Stimulated activated CD4-positive, alpha-beta T cell treated with anti-CD3 and anti-CD28 coated beads, Interleukin-2, amount 100 ng/mL, for 24 hours (primary cell): ENCODE measurements at places on chromosomes 7 and 10.
A peak's percentile ranks its signal among the peaks of the same experiment; 100 is the strongest.

GRCh38 chr7:336810-337566, 47.0 kb downstream of the FOXL3 start:
- DNase-seq, result peak; percentile 14

GRCh38 chr10:122475100-122475499, 13.7 kb downstream of the HTRA1 start:
- no peak for DNase-seq

DNA sequence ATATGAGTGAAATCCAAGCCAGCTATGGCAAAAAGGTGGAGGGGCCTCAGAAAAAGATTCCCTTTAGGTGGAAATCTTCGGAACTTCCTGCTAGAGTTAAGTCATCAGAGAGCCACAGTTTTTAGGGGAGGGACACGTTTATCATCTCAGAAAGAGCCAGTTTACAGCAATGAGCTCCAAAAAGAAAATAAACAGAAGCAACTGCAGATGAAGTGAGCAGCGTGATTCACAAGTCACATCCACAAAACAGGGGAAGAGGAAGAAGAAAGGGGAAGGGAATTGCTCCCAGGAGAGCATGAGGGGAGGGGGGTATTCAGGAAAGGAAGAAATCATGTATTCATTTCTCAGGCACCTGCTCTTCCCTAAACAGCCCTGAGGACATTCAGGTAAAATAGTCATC, 156.2 kb upstream of the FOXK1 start:
- no peak for DNase-seq

DNA sequence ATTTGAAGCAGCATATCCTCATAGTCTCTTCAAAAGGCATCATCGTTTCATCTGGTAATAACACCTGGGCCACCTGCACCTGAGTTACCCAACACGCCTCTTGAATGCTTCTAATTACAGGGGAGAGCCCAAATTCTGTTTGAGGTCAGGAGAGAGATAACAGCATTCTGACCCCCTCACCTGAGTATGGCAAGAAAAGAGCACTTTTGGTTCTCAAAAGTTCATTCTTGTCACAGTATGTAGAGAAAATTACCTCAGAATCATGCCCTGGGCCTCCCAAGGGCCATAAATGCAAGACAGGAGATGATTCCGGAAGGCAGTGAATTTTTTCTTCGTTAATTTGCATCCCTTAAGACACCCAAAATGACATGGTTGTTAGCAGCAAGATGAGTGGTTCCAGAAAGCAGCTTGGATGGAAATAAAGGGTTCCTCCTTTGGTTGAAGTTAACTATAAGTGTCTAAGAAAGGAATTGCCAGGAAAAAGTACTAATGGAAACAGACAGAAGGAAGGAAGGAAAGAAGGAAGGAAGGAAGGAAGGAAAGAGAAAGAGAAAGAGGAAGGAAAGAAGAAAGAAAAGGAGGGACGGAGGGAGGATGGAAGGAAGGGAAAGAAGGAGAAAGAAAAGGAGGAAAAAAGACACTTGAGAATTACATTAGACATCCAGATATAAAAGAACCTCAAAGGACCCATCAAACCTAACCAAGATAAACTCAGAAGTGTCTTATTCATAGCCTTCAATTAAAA, 228.4 kb upstream of the RHOBTB1 start:
- no peak for DNase-seq

DNA sequence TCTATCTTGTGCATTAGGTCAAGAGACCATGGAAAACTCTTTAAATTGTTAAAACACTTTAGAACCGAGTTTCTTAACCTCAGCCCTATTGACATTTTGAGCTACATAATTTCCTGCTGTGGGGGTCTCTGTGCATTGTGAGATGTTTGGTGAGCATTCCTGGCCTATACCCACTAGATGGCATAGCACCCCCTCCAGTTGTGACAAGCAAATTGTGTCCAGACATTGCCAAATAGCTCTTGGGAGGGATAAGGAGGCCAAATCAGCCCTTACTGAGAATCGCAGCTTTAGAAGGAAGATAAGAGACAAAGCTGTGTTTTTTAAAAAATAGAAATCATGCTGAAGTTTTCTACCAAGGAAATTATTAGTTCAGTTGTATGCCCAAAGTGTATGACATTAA, 1158.5 kb upstream of the C7orf33 start:
- no peak for DNase-seq

DNA sequence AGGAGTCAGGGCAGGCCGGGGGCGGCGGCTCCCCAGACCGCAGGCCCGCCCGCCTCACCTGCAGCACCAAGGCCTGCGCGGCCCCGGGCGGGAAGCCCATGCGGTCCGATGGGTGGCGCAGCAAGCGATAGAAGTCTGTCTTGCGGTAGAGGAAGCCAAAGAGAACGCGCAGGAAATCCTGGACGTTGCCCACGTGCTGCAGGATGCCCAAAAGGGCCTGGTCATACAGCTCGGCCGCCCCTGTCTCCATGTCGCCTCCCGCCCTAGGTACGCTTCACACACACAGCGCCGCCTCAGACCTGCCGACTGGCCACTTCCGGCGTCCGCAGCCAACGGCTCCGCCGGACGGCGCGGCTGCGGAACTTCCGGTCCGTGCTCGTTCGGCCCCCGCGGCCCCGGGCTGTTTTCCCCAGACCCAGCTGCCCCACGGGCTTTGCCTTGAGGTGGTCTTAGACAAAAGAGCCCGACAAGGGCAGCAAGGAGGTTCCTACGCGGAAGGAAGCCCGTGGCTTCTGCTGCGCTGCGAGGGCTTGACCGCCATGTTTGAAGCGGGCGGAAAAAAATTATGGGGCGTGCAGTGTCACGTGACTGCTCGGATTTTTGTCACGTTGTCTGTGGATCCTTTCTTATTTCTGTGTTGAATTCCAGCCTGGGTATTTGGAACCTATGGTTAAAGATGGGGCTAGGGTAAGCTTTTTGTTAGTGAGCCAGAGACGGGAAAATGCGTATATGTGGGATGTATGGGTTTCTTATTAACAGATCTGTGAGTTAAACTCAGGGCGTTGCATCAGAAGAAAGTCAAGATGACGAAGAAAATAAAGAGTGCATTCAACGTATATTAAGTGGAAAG, at the start of gene NUDCD3:
TSS of gene NUDCD3 (minus strand) at position 308 of the 850 bp plus-strand sequence. CDS start at position 250, 58 bp downstream.
- peak; percentile 84 for DNase-seq

- no peak for DNase-seq
These were observed 384.1 kb upstream of the STEAP1 start for GRCh38 chr7:89770161-89770560.

- no peak for DNase-seq
These were observed 10.8 kb upstream of the RAMP3 start for GRCh38 chr7:45146531-45147379.

GRCh38 chr10:68666280-68666760, 54.7 kb upstream of the CCAR1 start:
- no peak for DNase-seq

DNA sequence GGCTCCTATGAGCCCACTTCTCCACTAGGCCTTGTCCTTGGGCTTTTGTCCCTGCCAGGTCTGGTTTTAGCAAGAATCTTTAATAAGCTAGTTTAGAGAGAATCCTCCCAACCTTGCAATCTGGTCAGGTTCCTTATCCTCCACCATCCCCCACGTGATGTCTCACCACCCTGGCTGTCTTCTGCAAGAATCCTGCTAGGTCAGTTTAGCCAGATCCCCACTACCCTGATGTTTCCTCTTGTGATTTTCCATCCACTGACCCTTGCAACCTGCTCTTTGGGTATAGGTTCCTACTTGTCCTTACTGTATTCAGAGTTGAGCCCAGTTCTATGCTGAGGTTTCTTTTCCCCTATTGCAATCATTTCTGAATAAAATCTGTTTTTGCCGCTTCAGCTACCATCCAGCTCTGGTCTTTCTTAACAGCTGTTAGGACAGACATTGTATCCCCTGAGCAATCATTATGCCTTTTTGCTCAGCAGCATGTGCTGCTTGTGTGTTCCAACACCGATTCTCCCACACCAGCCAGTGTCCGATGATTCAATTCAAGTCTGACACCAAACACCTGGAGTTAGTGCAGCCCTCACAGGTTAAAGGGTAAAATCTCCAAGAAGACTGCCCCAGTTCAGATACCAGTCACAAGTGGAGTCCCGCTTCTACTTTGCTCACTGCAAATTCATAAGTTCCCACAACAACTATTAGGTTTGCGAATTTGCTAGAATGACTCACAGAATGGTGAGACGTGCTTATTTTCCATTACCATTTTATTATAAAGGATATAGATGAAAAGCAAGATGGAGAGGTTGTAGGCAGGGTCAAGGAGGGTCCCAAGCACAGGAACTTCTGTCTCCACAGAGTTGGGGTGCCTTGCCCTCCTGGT, 62.2 kb upstream of the ADCY1 start:
- no peak for DNase-seq

GRCh38 chr10:21505711-21506278, 19.7 kb downstream of the SKIDA1 start:
- DNase-seq, result no peak

DNA sequence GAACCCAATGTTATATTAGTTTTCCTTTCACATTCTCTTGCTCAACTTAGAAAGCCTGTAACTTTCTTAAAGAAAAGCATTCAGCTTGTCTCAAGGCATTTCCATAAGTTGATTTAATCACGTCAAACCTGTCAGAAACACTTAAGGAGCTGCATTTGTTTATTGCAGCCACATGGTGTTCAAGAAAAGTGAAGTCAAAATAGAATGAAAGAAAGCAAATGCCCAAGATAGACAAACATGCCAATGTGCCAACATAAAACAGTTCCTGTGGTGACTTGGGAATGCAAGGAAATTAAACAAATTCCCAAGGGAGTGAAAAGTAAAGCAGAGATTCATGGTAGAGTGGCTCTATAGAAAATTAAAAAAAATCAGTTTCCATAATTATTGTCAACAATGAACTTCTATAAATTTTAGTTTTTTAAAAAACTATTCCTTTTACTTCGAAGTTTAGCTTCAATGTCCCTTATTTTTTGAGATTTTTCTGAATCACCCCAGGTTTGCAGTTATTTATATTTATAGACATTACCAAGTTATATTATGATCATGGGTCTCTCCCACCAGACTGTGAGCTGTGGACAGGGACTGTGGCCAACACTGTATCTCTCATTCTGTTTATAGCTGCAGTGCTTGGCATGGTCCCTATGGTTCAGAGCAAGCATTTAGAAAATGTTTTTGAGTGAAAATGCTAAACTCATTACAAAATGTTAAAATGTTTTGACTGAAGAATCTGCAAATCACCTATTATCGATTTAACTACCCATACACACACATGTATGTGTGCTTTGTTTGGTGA, 887.4 kb downstream of the REEP3 start:
- no peak for DNase-seq

DNA sequence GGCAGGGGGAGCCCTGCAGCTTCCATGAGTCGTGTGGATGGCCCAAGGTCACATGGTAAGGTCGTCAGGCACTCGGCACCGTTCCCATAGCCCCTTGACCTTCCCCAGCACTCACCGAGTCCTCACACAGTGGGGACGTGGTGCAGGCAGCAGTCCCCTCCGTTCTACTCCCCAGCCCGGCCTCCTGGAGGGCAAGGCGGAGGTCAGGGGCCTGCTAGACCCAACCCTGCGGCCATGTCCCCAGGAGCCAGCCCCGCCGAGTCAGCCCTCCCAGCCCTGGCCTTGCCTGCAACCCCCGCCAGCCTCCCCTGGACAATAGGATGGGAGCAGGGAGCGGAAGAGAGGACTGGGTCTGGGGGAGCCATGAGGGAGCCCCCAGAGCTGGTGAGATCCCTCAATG, 65.2 kb downstream of the ELFN1 start:
- no peak for DNase-seq

- no peak for DNase-seq
These were observed 7.6 kb downstream of the CALCR start for GRCh38 chr7:93566876-93567275.

GRCh38 chr7:125122173-125122572, 192.5 kb upstream of the POT1 start:
- no peak for DNase-seq

- DNase-seq, result no peak
These were observed 139.2 kb upstream of the ZMIZ1 start for GRCh38 chr10:78929541-78929940.
